MG63 (cell line): ENCODE measurements at places on chromosomes 2 and 18. TPM values are rescaled to one million over a fixed set of nuclear protein-coding genes. Genes with fewer than 3 reads are reported as not detected.
A peak's percentile ranks its signal among the peaks of the same experiment; 100 is the strongest.

B4GALT6 gene
- 1.7 and 2.0 TPM in 2 replicates for total RNA-seq

- no peak for DNase-seq
Measured at GRCh38 chr2:29607038-29607420, 314.4 kb downstream of the ALK start.

- DNase-seq = no peak
Measured at GRCh38 chr2:123359636-123360035, 665.5 kb upstream of the CNTNAP5 start.

- DNase-seq = peak; percentile 76
Measured at GRCh38 chr2:181949047-181949446, 36.6 kb upstream of the PPP1R1C start.
